ENCODE measurements at places on chromosomes 1 and 21.

DNA sequence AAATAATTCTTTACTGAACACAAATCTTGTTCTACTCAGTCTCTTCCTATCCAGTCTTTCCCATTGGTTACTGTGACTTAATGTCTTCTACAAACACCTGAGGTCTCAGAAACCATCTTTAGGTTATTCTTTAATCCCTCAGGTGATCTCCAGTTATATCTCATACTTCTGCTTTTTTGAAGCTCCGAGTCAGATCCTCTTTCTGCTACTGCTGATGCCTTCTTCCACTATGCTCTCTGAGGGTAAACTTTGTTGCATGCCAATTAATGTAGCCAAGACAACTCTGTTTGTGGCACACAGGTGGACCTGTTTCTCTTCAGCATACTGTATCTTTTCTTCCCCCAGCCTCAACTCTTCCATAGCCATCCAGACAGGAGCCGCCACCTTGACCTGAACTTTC is 3.1 kb upstream of the APCS start:
- no peak for DNase-seq

GRCh38 chr1:41622859-41623732 is 138.6 kb upstream of the EDN2 start:
- peak; percentile 47 for DNase-seq

DNA sequence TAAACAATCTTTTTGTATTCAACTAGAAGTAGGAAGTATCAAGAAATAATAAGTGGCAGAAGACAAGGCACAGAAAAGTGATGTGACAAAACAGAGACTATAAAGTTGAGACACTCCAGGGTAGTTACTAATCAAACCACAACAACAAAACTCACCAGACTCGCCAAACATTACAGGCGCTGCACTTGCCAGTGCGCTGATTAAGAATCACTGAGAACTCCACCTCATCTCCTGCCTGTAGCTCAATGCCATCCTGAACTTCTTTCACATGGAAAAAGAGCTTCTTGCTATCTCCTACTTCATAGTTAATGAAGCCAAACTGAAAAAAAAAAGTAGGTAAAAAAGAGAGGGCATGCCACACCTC is 2.8 kb upstream of the NRAS start:
- DNase-seq: peak; percentile 21

DNA sequence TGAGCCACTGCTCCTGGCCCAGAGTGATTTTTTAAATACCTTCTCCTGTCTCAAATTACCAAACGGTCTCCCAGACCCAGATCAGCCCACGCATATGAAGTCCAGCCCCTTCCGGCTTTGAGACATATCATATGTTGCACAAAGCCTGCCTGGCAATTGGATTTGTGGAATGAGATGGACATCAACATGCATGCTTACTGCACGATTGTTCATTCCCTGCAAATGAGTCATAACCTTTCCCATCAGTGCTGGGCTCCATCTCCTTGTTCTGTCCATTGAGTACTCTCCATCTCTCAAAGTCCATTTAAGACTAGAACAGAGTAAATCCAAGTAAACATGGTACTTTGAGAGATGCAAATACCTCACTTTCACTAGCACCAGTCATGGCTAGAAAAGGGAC is 612.2 kb upstream of the USP24 start:
- peak; percentile 97 for DNase-seq

- peak; percentile 71 for DNase-seq
These were observed 12.5 kb upstream of the GPR153 start for GRCh38 chr1:6273380-6273891.

GRCh38 chr1:244201750-244202149 is 150.7 kb downstream of the ZBTB18 start:
- DNase-seq: no peak

DNA sequence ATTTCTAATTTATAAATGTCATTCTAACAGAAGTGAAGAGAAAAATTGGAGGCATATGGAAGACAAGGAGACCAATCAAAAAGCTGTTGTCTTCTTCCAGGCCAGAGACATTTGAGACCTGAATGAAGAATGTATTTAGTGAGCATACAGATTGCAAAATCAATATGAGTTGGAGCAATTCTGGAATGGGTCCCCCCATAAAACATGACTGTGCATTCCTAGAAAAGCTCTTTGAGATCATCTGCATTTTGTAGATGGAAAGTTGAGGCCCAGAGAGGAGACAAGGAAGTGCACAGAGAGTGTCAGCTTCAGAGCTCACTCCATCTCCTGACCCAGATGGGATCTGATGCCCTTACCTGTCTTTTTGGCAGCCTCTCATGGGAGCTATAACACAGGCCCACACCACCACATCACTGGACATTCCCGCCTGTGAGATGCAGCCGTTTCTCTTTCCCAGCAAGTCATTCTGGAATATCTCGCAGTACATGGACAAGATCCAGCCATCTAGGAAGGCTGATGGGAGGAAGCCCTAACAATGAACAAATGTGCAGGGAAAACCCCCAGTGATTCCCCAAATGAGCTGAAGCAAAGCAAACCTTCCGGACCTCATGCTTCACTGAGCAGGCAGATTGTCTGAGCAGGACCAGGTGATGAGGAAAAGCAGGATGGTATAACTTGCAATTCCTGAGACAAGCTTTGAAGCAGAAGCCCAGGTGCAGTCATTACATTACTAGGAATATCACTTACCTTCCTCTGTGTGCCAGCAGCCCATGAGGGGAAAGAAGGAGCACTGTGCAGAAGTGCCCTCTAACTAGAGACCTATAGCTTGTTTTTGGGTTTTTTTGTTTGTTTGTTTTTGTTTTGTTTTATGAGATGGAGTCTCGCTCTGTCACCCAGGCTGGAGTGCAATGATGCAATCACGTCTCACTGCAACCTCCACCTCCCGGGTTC is 445.6 kb downstream of the PLPP3 start:
- DNase-seq: no peak

DNA sequence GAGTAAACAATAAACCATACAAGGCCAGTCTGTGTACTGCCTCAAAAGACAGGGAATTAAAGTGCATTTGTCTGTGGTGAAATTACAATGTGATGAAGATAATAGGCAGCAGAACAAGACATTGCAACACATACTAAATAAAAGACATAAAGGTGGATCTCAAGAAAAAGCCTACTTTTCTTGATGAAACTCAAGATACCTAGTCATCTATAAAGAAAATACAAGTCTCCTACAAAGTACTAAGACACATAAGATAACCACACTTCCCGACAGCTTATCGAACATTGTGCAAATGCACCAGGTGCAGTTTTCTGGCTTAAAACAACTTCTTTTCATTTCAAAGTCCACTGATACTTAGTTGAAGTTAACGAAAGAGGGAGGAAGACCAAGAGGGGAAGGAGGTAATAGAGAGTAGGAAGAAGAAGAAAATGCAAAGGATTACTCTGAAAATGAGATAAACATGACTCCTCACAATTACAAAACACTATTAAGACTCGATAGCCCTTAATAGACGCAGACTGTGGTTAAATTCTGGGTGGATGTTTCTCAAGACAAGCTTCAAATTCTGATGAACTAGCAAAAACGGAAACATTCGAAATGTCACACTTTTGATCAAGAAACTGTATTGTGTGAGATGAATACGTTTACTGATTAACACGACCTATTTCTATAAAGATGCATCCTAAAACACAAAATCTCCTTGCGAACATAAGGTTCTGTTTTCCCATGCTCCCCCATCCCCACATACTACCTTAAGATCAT is 2.0 kb downstream of the HNRNPR start:
- peak; percentile 82 for DNase-seq

DNA sequence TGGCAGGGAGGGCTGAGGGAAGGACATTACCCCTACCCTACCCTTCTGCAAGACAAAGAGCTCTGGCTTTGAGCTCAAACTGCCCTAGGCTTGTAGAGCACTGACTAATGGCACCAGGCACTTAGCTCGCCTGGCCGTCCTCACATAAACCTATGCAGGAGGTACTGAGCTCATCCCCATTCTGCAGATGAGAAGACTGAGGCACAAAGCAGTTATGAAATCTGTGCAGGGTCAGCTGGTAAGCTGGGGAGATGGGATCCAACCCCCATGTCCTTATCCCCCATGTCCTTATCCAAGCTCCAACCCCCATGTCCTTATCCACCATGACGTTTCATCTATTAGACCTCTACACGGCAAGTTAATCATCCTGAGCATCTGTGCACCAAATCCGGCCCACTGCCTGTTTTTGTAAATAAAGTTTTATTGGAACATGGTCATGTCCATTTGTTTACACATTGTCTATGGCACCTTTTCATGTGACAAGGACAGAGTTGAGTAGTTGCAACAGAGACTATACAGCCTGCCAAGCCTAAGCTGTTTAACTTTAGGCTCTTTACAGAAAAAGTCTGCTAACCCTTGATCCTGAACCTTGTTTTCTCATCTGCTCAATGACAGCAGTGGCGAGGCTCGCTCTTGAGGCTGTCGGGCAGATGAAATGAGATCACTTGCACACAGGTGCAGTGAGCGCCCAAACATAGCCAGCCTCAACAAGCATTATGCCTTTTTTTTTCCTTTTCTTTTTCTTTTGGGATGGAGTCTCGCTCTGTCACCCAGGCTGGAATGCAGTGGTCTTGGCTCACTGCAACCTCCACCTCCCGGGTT is 86.8 kb downstream of the FBXO2 start:
- DNase-seq: no peak

- no peak for DNase-seq
These were observed 6.9 kb downstream of the CD1B start for GRCh38 chr1:158324395-158324794.

DNA sequence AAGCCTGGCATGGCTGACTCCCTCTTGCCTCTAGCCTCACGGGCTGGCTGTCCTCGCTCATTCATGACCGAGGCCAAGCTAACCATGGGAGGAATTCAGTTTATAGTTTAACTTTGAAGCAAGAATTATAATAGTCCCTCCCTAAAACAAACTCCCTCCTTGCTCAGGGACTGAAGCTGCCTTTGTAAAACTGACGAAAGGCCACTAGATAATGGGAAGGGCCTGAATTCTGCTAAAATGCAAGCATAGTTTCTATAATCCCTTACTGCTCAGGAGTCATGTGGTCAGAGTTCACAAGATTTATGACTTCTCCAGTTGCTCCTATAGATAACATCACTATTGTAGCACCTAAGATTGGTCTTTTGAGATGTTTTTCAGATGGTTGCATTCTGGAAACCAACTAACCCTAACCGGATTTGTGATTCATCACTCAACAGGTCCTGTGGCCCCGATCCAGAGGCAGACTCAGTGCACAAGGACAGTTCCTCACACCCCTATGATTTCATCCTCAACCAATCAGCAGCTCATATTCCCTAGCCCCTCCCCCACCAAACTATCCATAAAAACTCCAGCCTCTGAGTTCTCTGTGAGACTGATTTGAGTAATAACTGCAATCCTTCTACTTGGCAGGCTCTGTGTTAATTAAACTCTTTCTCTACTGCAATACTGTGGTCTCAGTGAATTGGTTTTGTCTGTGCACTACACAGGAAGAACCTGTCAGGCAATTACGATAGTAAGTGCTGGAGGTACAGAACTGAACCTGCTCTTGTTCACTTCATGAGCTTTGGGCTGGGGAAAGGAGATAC is 26.4 kb downstream of the HHIPL2 start:
- peak; percentile 65 for DNase-seq

- no peak for DNase-seq
These were observed 41.7 kb downstream of the COL24A1 start for GRCh38 chr1:86114816-86115400.

GRCh38 chr1:231171623-231172197 is 9.9 kb downstream of the TRIM67 start:
- peak; percentile 12 for DNase-seq

GRCh38 chr1:155044812-155045657 is 6.1 kb upstream of the ADAM15 start:
- peak; percentile 80 for DNase-seq

DNA sequence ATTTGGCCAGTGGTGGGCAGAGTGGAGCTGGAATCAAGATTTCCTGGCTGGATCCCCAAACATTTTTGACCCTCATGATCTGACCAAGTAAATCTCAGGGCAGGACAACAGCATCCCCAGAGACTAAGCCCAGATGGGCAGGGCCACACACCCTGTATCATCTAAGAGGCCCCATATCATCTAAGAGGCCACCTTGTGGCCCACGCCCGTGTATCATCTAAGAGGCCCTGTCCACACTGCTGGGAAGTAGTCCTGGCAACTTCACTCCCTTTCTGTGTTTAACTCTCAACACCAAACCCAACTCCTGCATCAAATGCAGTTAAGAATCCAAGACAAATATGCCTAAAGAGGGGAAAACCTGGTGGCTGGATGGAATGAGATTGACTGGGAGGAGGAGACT is 81.6 kb upstream of the SSX2IP start:
- no peak for DNase-seq

DNA sequence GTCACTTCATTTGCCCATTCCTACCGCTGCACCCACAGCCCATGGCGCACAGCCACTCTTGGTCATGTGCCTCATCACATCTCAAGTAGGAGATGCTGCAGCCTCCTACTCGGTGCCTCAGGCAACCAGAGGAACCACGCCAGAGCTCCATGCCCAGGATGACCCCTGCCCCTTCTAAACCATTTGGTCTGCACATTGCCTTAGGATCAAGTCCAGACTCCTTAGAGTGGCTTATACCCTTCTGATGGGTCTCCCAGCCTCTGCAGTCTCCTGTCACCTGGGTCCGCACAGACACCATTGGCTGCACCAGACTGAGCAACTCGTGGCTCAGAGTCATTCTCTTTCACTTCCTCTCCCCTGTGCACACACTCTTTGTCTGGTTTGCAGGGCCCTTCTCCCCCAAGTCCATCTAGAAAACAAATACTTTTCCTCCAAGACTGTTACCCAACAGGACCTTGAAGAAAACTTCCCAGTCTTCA is 2.2 kb upstream of the ADORA3 start:
- DNase-seq: no peak

DNA sequence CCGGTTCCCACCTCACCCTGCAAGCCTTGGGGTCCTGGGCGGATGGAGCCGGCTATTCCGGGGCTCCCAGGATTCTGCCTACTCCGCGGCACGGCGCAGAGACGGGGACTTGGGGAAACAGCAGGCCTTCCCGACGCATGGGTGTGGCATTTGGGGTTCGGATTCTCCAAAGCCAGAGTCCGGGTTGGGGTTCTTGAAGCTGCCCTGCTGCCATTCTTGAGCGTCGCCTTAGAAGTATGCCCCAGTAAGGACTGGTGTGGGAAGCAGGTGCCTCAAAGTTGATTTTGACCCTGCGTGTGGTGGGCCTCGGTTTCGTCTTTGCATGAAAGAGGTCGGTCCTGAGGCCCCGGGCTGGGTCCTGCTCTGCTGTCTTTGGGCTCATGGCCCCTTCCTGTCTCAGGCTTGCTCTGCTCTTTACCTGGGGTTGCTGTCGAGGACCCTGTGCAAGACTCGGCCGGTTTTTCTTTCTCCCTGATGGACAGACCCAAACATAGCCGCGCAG is 696 bp downstream of the GUK1 start:
- DNase-seq: no peak

DNA sequence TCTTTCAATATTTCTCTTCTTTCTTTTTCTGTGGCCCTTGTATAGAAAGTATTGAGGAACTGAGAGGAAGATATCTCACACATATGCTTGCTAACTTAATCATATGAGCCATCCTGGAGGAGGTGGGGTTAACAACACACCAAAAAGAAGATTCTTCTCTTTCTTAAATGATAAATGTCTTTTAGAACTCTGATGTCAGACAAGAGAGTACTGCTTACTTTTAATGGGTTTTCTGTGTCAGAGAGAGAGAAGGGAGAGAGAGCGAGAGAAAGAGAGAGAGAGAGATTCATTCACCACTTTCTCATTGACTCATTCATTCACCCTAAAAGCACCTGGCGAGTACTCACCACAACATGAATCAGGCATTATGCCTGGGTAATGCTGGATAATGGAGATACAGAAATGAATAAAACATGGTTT is 250.3 kb upstream of the SGIP1 start:
- DNase-seq: peak; percentile 89

Measured in amniotic epithelial cell (primary cell).